ENCODE measurements at places on chromosomes 3 and 15.

DNA sequence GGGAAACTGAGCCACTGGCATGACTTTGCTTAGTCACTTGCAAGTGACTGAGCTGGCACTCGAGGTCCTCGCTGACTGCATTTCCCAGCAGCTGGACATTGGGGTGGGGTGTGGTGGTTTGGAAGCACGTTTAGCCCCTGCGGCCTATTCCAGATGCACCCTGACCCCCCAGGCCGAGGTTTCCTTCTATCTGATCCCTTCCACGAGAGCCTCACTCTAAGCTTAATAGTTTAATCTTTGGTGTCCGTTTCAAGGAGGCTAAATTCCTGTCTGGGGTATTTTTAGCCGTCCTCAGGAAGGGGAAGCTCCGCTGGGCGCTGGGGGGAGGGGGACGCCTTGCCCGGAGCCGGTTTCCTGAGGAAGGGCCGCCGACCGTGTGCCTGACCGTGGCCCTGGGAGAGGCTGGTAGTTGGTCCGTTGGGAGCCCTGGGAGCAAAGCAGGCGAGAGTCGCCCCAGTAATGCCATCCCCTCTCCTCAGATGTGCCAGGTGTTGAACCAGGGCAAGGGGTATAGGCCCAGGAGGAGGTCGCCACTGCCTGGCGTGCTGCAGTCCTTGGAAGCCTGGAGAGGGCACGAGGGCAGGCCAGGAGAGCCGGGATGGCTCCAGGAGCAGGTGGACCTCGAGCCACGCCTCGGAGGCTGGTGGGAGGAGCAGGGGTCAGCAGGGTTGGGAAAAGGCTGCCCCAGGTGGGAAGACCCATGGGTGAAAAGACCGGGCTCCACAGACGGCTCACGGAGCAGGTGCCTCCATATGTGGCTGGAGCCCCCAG is 37.2 kb downstream of the IDH2 start:
- DNase-seq: no peak

- DNase-seq: no peak
These were observed 217.0 kb downstream of the SATB1 start for GRCh38 chr3:18208091-18208490.

DNA sequence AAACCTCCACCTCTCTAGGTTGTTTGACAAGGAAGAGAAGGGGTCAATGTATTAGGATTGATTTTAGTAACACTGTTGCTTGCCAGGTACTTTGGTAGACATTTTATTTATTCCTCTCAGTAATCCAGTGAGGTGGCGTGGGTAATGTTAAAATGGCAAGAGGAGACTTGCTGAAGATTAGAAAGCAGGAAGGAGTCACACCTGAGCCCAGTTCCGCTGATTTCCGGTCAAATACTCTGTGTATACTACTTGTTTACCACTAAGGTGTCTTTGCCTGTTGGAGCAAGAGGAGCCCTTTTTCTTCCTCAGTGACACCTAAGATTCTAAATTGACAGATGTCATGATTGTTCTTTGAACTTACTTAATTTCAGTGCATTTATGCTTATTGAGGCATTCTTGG is 1.7 kb downstream of the OXNAD1 start:
- no peak for DNase-seq

GRCh38 chr3:66456711-66457173 is 44.1 kb downstream of the LRIG1 start:
- no peak for DNase-seq

DNA sequence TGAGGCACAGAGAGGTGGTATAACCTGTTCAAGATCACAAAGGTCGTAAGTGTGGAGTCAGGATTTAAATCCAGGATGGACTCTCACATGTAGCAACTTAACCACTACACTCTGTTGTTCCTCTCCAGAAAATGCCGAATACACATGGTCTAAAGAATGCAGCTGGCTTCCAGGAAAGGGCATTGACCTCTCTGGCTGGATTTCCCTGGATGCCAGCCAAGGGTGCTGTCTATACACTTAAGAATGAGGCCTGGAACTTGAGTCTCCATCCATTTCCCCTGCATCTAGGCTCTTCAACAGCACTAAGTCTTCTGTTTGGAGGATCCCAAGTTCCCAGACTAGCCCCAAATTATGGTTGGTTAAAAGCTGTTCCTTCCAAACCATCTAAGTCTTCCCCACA is 60.5 kb downstream of the CERS3 start:
- DNase-seq: no peak

- DNase-seq: no peak
These were observed 53.3 kb downstream of the SLC9A9 start for GRCh38 chr3:143794793-143795462.

GRCh38 chr3:126925411-126926171 is 57.3 kb upstream of the PLXNA1 start:
- DNase-seq: no peak

DNA sequence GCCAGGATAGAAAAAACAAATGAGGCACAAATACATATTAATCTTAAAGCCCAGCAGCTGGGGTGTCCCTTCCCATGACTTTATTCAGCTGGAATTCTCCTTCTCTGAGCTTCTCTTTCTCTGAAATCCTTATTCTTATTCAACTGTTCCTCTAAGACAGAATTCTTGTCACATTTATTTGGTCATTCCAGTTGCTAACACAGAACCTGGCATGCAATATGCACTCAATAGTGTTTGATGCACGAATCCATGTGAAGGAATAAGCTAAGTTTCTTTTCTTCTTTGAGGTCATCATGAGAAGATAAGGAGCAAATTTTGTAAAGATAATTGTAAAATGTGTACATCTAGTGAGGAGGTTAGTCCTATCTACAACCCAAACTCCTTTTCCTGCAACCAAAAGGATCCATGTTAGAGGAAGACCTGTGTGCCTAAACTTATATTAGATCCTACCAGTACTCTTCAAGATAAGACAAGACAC is 154.2 kb upstream of the KCNMB2 start:
- no peak for DNase-seq

Data from stimulated activated CD8-positive, alpha-beta memory T cell treated with anti-CD3 and anti-CD28 coated beads, Interleukin-12 subunit alpha, Interleukin-12 subunit beta, amount 100 ng/mL, for 4 hours (primary cell).